ENCODE measurements at places on chromosomes 16 and 17. TPM values are rescaled to one million over a fixed set of nuclear protein-coding genes. Genes with fewer than 3 reads are reported as not detected.

The MPP2 gene
- total RNA-seq = 0.18 TPM

The GNGT2 gene
- 0.61 TPM for total RNA-seq

DNA sequence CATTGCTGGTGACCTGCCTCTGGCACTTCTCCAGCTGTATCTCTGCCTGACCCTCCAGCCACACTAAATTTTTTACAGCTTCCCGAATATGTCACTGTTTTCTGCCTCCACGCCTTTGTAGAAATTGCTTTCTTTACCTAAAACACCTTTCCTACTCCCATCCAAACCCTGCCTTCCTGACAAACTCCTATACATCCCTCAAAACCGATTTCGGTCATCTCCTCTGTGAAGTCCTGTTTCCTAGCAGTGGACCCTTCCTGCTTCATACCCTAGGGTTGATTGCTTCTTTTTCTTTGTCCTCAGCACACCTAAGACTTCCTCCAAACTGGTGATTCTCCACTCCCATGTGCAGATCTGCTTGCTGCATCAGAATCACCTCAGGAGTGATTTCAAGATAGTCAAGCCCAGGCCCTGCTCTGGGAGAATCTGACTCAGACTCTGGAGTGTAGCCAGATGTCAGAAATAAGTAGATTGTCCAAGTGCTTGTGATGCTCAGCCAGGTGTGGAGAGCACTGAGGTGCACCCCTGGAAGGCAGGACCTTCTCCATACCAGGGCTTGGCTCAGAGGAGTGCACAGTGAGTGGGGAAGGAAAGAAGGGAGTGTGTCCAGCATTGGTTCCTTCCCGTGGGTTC is 184.2 kb downstream of the COPRS start:
- no peak for DNase-seq

- no peak for DNase-seq
Observed at GRCh38 chr16:27320261-27321012, 6.7 kb downstream of the IL4R start.

- no peak for DNase-seq
Observed at GRCh38 chr16:77531752-77532151, 96.9 kb upstream of the ADAMTS18 start.

- no peak for DNase-seq
Observed at GRCh38 chr16:89373355-89374110, 116.8 kb downstream of the ANKRD11 start.

All from right lobe of liver (tissue), 6 donors.